Panc1 (cell line): ENCODE measurements at places on chromosomes 2 and 18.

- no peak for DNase-seq
Observed at GRCh38 chr2:225841314-225841713, 441.8 kb downstream of the NYAP2 start.

- DNase-seq = no peak
Observed at GRCh38 chr2:19819097-19820065, 82.4 kb downstream of the TTC32 start.

- no peak for DNase-seq
Observed at GRCh38 chr2:100627330-100628300, 64.8 kb downstream of the PDCL3 start.

- no peak for DNase-seq
Observed at GRCh38 chr2:218782528-218782844, 539 bp downstream of the CYP27A1 start.

- DNase-seq = peak; percentile 50
Observed at GRCh38 chr2:55961318-55961911, 37.8 kb upstream of the EFEMP1 start.

DNA sequence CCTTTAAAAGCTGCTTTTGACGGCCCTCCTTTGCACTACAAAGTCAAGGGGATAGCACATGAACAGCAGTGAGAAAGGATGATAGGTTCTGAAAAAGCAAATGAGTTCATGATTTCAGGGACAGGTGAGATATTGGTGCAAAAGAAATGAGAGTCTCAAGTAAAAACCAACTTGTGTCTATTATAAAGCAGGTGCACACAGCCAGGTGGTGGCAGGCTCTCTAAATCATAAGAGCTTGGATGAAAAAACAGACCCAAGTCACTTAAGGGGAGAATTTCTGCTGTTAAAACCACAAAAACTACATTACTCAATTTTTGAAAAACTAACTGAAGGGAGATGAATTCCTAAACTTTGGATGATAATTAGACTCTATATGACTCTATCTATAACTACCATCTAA is 201.5 kb downstream of the SP3 start:
- DNase-seq = no peak

- DNase-seq = no peak
Observed at GRCh38 chr18:77133051-77133834, 660 bp upstream of the MBP start.

- no peak for DNase-seq
Observed at GRCh38 chr18:10863026-10863425, 286.3 kb downstream of the PIEZO2 start.

DNA sequence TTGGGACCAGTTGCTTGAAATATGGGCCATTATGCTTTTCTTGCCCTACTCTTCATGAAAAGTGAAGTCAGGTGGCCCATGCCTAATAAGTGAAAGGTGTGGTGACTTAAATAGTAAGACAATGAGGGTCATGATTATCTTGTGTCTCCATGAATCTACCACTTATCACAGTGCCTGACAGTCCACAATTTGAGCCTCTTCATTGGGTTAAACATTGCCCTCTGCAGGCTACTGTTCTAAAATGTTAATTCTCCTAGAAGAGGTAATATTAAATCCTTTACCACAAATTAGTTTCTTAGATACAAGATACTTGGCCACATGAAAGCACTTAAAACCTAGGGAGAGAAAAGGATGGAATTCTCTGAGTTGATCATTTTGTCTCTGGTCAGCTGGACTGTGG is 4.0 kb downstream of the EGR4 start:
- no peak for DNase-seq

GRCh38 chr2:239227661-239228371 is 173.0 kb downstream of the HDAC4 start:
- DNase-seq = no peak

DNA sequence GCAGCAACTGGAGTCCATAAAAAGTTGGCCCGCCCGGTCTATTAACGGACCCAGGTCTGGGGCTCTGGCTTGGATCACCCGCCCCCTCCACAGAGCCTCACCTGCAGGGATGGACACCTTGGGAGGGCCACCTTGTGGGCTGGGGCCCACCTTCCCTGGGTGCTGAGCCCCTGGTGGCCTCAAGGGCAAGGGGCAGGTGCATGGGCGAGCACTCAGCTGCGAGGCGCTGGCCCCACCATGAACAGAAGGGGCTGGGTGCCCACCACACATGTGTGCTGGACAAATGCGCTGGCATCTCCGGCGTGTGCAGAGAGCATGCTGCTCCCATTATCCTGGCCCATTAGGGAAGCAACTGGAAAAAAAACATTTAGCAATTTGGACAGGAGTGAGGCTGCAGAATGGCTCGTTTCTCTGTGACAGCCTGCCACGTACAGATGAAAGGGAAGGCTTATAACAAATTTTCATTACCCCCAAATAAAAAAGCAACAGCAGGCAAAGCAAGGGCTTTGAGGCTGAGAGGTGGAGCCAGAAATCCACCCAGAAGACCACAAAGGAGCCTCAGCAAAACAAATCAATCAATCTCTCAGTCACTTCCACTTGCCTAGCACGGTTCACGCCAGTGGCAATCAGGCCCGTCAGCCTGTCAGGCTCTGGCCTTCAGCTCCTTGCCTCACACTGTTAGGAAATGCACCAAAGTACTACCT is 253.1 kb upstream of the ZNF521 start:
- no peak for DNase-seq

GRCh38 chr2:143476336-143477087 is 347.3 kb downstream of the ARHGAP15 start:
- no peak for DNase-seq

GRCh38 chr2:55133467-55134315 is 83.4 kb upstream of the RTN4 start:
- no peak for DNase-seq

DNA sequence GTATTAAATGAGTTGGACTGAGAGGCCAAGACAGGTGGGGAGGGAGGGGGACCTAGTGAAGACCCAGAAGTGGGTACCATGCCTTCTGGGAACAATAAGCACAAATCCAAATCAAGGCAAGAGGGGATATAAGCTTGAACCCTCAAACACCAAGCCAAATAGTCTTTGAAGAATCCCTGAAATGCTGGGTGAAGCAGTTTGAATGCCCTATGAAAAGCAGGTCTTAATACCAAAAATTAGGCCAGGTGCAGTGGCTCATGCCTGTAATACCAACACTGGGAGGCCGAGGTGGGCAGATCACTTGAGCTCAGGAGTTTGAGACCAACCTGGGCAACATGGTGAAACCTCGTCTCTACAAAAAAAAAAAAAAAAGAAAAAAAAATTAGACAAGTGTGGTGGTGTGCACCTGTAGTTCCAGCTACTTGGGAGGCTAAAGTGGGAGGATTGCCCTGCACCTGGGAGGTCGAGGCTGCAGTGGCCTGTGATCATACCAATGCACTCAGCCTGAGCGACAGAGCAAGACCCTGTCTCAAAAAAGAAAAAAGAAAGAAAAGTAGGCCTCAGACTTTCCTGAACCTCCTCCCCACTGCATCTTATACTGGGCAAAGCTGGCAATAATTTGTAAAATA is 3.5 kb downstream of the PCBP1 start:
- no peak for DNase-seq

DNA sequence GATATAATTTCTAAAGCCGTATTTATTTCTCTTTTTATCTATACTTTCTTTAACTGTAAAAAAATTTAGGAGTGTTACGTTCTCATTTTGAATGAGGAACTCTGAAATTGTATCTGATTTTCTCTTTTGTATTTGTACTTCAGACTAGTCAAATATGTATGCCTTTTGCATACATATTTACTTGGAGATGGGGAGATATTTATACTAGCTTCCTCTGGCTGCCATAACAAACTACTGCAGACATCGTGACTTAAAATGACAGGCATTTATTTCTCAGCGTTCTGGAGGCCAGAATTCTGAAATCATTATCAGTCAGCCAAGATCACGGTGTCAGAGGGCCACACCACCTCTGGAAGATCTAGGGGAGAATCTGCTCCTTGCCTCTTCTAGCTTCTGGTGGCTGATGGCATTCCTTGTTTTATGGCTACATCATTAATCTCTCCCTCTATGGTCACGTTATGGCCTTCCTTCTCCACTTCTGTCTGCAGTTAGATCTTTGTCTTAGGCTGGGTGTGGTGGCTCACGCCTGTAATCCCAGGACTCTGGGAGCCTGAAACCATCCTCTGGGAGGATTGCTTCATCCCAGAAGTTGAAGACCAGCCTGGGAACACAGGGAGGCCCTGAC is 8.2 kb downstream of the LCLAT1 start:
- no peak for DNase-seq

DNA sequence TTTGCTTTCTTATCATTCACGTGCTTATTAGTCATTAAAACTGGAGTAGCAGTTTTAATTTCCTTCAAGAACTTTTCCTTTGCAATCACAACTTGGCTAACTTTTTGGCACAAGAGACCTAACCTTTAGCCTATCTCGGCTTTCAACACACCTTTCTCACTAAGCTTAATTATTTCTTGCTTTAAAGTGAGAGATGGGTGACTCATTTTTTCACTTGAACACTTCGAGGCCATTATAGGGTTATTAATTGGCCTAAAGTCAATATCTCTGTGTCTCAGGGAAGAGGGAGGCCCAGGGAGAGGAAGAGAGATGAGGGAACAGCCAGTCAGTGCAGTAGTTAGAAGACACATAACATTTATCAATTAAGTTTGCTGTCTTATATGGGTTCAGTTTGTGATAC is 289.8 kb downstream of the RBM43 start:
- DNase-seq = no peak

DNA sequence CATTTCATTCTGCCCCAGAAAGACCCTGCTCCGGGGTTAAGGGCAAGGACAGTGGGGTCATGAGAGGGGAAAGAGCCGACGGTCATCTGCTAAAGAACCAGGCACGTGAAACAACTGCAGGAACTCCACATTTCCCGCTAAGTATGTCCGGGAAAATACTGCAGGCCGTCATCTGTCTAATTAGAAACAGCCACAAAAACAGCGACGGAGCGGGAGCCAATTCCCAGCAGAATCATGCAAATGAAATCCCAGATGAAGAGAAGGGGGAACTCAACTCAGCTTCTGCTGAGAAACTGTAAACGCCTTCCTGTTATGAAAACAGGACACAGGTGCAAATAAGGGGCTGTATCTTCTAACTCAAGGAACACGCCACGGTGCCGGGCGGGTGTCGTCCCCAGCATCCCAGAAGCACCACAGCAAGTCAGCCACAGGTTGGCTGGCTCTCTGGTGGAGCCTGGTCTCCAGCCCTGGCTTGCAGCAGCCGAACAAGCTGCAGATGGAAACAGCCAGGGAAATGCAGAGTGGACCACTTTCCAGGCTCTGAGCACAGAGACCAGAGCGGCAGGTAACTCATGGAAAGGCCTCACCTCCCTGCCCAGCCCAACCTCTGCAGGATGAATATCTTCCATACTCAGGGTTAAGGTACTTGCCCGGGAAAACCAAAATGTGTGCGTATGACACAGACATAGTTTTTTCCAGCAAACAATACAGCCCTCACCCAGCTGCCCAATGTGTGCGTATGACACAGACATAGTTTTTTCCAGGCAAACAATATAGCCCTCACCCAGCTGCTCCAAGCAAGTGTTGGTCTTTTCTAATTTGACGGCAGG is 28.9 kb downstream of the PXDN start:
- DNase-seq = no peak

GRCh38 chr2:207334301-207334623 is 168.5 kb upstream of the KLF7 start:
- no peak for DNase-seq

DNA sequence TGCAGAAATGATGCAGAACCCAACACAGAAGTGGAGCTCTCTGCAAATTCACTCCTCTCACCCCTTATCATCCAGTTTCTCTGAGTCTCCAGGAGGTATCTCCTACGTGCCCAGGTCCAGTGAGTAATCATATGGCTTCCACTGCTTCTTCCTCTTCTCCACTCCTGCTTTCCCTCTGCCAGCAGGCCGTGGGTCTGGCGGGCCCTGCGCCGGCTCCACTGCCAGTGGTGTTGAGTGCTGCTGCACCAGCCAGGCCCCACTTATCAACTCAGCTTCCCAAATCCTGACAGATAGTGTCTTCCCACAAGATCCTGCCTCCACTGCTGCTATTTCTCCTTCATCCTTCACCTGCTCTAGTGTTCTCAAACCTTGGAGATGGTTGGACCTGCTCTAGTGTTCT is 227.6 kb upstream of the PARD3B start:
- DNase-seq = no peak

DNA sequence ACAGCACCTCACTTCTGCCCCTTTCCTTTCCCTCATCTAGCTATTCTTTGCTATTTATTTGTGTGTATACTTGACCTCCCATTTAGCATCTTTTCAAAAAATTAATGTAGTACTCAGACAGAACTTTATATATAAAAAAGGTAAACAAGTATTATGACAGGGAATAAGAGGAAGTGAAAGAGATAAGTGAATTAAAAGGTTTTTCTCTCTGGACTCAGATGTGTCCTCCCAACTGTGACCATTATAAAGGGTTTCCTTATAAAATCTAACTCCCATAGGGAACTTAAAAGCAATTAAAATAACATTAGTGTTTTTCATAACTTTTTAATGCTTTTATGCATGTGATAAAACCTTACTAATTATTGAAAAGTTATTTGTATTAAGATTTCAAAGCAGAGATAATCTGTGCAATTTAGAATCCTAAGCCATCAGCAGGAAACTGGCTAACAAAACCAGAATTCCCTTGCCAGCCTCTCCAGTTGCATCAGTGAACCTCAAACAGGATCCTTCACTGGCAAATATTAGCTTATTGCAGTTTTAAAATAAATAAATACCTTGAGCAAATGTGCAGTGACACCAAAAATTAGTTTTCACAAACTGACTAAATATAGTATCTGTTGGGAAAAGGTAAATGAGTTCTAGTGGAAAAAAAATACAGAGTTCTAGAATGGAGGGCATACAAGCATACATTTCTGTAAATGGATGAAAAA is 930.7 kb downstream of the BCL11A start:
- no peak for DNase-seq

DNA sequence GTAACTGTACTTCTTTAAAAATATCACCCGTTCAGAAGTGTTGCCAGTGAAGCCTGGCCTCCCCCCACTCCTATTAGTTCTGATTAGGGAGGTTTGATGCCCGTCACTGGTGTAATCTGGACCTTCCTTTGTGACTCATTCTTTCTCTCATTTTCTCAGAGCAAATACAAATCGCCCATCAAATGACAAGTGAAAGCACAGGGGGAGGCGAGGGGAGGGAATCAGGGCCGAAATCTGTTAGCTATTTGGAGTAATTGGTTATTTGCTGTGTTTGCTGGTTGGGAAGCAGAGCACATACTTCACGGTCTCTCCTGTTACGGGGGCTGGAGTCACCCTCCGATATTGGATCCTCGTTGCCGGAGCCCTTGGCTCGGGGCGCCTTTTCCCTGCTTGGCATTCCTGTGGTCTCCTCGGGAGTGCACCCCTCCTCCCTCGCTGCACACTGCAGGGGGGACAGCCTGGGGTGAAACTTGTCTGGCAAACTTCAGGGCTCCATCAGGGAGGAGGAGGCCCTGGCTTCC is 178.1 kb downstream of the DYSF start:
- DNase-seq = no peak

GRCh38 chr2:130820279-130820861 is 16.3 kb upstream of the ARHGEF4 start:
- DNase-seq = no peak

GRCh38 chr2:147232225-147232669 is 612.6 kb upstream of the ACVR2A start:
- DNase-seq = no peak

GRCh38 chr2:152826581-152827279 is 108.3 kb downstream of the ARL6IP6 start:
- DNase-seq = no peak
